Glutamatergic neuron (in vitro differentiated cells): ENCODE measurements at places on chromosomes 13 and 19.
A peak's percentile ranks its signal among the peaks of the same experiment; 100 is the strongest.

- no peak for DNase-seq
These were observed 3.8 kb downstream of the ZC3H4 start for GRCh38 chr19:47109541-47110375.

- DNase-seq, result no peak
These were observed 20.1 kb downstream of the LTBP4 start for GRCh38 chr19:40621283-40621682.

- DNase-seq, result no peak
These were observed 218.0 kb upstream of the SERP2 start for GRCh38 chr13:44155422-44156293.

- no peak for DNase-seq
These were observed 32.3 kb upstream of the UQCRFS1 start for GRCh38 chr19:29245215-29245614.

DNA sequence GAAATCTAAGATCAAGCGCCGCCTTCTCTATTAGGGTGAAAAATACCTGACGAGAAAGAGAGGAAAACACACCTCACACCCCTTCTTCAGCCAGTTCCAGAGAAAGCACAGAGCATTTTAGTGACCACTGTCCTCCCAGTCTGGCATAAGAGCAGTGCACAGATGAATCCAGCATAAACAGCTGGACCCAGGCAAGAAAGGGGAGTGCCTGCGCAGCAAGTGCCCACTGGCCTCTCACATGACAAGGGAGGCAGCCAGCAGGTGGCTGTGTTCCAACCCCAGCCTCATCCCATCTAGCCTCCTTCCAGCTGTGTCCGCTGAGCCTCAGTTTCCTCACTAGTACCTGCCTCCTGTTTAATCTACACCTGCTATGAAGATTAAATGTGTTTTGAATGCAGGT is 8.0 kb downstream of the MED26 start:
- no peak for DNase-seq

DNA sequence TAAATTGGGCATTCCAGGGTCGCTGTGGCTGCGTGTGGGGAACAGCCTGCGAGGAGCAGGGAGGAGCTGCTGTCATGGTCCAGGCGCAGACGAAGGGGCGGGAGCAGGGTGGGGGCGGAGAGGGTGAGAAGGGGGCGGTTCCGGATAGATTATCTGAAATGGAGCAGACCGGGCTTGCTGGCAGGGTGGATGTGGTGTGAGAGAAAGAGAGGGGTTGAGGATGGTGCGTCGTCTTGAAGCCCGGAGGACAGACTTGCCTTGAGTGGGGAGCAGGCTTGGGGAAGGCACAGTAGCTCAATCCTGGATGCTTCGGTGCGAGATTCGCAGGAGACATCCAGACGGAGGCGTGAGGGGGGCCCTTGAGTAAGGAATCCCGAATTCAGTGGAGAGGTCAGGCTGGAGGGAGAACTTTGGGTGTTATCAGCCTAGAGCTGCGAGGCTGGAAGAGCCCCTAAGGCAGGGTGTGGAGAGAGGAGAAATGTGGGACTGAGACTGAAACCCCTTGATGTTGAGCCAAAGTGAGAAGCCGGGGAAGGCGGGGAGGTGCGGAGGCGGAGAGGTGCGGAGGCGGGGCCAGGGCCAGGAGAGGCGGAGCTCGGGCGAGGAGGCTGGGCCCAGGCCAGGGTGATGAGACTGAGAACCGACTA is 40.6 kb downstream of the DPF1 start:
- DNase-seq, result peak; percentile 68

GRCh38 chr19:11166281-11167142 is 10.9 kb upstream of the SPC24 start:
- no peak for DNase-seq

GRCh38 chr19:31314849-31315629 is 34.2 kb downstream of the TSHZ3 start:
- no peak for DNase-seq

DNA sequence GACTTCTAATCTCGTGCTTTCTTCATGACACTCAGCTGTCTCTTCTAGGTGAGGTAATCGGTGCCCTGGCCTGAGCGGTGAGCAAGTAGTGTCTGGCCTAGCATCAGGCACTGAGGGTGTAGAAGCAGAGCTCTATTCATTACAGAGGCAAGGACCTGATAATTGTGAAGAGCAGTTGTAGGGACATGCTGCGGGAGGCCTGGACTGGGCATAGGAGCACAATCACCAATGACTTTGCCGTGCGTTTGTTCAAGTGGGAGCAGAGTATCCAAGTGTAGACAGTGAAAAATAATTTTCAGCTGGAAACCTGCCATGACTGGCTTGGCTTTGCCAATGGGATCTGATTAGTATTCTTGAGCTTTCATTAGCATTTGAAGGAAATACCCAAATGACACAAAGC is 32.1 kb upstream of the DCLK1 start:
- no peak for DNase-seq

GRCh38 chr19:1223018-1223855 is 14.6 kb downstream of the CBARP start:
- DNase-seq, result peak; percentile 81

GRCh38 chr13:21895779-21896178 is 224.9 kb downstream of the FGF9 start:
- no peak for DNase-seq

GRCh38 chr13:42354241-42355091 is 82.5 kb downstream of the AKAP11 start:
- DNase-seq, result no peak

- DNase-seq, result no peak
These were observed 1230.9 kb upstream of the SLC10A2 start for GRCh38 chr13:104297075-104297474.

DNA sequence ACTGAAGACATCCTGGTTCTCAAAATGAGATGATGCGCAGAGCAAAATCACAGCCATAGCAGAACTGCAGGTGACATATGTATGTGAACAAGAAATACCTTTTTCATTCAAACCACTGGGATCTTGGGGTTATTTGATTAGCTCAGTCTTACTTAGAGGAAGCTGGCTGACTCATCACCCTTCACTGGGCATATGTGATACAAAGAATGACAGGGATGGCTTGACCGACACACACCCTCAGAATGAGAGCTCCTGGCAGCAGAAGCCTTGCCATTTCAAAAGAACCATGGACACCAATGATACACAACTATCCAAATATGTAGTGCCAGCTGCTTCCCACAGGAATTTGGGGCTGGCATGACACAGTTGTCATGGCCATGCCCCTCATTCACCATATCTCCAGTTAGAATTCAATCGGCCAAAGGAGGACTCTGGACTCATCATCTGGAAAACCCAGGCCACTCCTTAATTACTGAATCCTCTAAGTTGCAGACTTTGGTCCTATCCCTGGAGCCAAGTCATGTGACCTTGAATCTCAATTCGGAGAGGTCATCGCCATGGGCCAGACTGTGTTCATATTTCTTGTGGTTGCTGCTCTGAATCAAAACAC is 115.8 kb downstream of the KATNAL1 start:
- DNase-seq, result no peak

- no peak for DNase-seq
These were observed 17.0 kb upstream of the KCNN1 start for GRCh38 chr19:17949956-17950309.

DNA sequence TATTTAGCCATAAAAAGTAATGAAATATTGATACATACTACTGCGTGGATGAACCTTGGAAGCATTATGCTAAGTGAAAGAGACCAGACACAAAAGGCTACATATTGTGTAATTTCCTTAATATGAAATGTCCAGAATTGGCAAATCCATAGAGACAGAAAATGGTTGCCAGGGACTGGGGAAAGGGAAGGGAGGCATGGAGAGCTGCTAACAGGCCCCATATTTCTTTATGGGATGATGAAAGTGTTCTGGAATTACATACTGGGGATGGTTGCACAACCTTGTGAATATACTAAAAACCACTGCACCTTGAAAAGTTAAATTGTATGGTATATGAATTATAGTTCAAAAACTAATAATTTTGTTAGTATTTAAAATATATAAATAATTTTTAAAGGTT is 3.6 kb downstream of the IFT88 start:
- no peak for DNase-seq

DNA sequence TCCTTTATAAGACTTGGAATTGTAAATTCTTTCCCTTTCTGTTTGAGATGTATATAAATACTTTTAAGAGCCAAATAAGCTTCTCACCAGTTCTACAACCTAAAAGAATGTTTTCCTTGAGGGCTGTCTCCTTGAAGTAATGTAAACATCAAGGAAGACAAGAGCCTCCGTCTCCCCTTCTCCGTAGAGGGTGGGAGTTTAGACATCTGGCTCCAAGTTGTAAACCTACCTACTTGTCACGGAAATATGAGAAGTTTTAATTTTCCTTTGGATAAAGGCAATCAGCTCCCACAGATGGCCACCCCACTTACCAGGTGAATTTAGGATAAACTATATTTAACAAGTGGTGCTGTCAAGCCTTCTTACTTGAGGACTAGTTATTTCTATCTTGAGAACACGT is 237.9 kb downstream of the NALCN start:
- no peak for DNase-seq

DNA sequence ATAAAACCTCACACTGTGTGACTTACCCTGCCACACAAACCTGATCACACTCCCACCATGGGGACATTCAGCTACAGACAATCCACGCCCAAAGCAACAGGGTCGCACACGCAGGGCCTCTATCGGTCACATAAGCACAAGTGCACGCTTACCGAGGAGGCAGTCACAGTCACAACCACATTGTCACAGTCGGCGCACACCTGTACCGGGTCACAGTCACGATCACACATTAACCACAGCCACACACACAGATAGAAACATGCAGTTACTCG is 579 bp downstream of the ZNF566 start:
- DNase-seq, result peak; percentile 17

GRCh38 chr19:38527466-38528136 is 90.2 kb downstream of the MAP4K1 start:
- DNase-seq, result no peak

- DNase-seq, result peak; percentile 82
These were observed 27.4 kb upstream of the TIMM44 start for GRCh38 chr19:7970716-7971448.

DNA sequence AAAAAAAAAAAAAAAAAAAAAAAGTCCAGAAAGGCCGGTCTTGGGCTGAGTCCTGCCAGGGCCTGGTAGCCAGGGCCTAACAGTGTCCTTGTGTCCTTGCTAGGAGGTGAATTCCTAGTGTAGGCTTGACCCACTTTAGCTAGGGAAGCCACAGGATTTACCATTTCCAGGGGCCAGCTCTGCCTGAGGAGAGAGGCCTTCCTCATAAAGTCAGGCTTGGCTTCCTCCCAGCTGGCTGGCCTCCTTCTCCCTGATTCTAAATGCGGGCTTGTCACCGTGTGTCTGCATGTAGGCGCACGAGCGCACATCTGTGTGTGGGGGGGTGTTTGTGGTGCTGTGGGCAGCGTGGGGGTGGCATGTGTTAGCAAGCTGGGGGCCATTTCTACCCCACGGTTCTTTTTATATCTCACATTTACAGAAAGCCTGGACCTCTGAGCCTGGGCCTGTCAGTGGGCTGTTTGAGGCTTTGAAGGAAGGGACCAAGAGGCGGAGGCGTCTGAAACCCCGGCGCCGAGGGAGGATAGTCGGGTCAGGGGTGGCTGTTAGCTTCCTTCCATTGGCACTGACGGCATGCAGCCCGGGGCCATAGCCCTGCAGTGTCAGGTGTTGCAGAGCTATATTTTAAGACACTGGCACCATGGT is 31.7 kb downstream of the IER2 start:
- no peak for DNase-seq

GRCh38 chr19:35027851-35028599 is 2.2 kb upstream of the SCN1B start:
- no peak for DNase-seq

GRCh38 chr19:56639217-56639616 is 3.7 kb upstream of the SMIM17 start:
- no peak for DNase-seq

- DNase-seq, result no peak
These were observed 639 bp downstream of the LENG1 start for GRCh38 chr19:54158812-54159351.

- DNase-seq, result no peak
These were observed 3.4 kb upstream of the TMED1 start for GRCh38 chr19:10839114-10840050.

- DNase-seq, result no peak
These were observed 396 bp downstream of the F7 start for GRCh38 chr13:113105921-113106452.

GRCh38 chr19:29062475-29063435 is 150.2 kb downstream of the UQCRFS1 start:
- DNase-seq, result no peak

DNA sequence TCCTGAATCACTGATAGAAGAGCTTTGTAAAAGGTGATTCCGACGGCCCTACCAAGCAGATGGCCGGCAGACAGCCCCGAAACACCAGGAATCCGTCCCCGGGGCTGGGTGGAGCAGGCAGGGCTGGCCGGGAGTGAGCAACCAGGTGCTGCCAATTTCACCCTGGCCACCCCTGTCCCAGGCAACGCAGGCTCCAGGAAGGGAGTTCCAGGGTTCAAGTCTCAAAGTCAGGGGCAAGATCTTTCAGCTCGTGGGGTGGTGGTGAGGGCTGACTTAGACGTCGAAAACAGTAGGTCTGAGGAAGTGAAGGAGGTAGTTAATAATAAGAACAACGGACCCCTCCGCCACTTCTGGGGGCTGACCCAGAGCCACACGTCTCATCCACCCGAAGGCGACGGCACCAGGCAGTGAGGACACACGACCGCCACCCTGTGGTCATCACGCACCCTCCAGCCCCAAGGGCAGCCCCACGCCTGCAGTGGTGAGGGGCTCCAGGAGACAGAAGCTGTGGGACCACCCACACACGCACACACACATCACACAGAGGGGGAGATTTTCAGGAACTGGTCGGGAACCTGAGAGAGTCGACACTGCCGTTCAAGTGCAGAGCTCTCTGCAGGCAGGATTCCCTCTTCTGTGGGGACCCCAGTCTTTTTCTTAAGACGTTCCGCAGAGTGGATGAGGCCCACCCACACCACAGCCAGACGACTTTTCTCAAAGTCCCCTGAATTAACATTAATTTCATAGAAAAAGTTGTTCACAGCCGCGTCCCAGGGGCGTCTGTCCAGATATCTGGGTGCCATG is 67.2 kb downstream of the SPACA7 start:
- DNase-seq, result peak; percentile 66

DNA sequence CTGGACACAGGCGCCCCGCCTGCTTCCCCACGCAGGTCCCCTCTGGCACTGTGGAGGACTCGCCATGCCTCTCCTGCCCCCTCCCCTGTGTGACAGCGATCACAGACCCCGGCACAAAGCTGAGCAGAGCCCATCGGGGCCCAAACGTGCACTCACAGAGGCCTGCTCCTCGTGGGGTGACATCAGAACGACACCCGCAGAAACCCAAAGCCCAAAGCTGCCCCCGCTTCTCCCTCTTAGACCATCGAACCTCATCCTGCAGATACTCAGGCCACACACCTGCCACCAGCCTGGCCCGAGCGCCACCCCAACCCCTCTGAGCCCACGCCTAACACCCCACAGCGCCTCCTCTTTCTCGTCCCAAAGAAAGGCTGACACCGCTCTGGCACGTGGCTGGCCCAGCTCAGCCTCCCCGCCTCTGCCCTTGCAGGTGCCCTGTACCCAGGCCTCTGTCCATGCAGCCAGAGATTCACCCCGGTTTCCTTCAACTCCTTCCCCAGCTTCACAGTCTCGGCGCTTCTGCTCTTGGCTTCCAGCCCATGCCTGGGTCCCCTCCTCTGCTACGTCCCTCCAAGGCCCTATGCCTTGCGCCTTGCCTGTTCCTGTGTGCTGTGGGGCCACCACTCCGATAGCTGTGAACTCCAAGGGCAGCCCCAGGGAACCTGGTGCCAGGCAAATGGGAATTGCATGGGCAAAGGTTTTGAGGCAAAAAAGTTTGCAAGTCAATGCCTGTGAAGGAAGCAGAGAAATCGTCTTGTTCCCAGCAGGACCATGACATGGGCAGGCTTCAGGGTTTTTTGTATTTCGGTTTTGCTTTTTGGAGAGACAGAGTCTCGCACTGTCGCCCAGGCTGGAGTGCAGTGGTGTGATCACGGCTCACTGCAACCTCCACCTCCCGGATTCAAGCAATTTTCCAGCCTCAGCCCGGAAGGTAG is 831 bp upstream of the CBARP start:
- no peak for DNase-seq
